Epithelial cell of esophagus (primary cell): ENCODE measurements at places on chromosomes 4 and X.

DNA sequence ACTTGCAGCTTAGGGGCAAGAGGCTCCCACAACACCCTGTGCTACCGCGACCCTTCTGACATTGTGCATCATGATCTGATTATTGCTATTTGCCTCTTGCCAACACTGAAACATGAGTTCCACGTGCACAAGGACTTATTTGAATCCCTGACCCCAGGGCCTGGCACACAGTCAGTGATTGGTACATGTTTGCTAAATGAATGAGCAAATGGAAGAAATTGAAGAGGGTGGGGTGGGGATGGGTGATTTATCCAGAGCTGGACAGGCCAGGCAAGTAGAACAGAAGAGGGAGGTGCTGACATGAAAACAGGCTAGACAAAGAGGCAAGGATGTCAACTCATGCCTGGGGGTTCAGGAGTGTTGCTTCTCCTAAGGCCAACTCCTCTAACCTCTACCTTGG, 24.9 kb upstream of the RPL39 start:
- DNase-seq, result peak; percentile 30

DNA sequence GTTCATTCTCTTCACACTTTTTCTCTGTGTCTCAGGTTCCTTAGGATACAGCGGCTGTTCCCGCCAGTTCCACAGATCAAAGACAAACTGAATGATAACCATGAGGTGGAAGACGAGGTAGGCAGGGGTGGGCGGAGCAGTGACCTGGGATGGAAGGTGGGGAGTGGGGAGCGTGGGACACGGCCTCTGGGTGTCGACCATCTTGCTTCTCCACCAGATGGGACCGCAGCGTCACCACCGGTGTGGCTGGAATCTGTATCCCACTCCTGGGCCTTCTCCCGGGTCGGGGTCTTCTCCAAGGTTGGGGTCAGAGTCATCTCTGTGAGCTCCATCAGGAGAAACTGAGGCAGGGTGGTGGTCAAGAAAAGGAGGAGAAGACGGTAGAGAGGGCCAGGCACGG, 31.2 kb upstream of the IL3RA start:
- no peak for DNase-seq

DNA sequence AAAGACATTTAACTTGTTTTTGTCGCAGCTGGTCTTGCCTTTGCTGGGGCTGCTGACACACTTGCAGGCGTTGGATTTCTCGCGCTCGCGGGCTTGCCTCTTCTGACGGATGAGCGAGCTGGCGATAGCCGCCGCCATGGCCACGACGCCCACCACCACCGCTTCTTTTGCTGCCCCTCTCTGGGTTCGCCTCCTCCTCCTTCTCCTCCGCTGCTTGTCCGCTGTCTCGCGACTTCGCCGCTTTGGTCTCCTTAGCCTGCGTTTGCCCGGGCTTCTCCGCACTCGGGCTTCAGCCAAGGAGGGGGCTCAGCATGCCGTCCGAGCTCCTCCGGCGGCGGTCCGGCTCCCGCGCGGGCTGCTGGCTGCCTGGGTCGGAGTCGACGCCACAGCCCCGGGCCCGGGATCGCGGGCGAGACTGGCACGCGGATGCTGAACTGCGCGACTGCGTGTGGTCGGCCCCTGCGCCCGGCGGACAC, 613 bp downstream of the FGF13 start:
- no peak for DNase-seq

GRCh38 chrX:12975670-12975965, 708 bp downstream of the TMSB4X start:
- DNase-seq, result no peak

GRCh38 chr4:22430626-22431025, 85.2 kb downstream of the ADGRA3 start:
- no peak for DNase-seq

DNA sequence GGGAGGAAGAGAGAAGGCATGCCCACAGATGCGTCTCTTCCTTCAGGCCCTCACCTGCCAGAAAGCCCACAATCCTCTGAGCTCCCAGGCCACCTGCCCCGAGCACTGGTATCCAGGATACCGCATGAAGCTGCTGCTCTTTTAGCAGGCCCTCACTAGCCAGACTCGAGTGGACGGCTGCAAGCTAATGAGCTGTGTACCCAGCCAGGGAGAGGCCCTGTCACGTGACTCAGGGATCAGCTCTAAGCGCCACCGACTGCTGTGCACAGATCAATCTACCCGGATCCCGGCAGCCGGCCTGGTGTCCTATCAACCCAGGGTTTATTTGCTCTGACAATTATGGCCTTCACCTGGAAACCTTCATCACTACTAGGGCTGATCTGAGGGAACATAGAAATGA, 39.0 kb downstream of the BCOR start:
- DNase-seq, result no peak

GRCh38 chr4:3250438-3250955, 1.5 kb downstream of the MSANTD1 start:
- DNase-seq, result no peak

DNA sequence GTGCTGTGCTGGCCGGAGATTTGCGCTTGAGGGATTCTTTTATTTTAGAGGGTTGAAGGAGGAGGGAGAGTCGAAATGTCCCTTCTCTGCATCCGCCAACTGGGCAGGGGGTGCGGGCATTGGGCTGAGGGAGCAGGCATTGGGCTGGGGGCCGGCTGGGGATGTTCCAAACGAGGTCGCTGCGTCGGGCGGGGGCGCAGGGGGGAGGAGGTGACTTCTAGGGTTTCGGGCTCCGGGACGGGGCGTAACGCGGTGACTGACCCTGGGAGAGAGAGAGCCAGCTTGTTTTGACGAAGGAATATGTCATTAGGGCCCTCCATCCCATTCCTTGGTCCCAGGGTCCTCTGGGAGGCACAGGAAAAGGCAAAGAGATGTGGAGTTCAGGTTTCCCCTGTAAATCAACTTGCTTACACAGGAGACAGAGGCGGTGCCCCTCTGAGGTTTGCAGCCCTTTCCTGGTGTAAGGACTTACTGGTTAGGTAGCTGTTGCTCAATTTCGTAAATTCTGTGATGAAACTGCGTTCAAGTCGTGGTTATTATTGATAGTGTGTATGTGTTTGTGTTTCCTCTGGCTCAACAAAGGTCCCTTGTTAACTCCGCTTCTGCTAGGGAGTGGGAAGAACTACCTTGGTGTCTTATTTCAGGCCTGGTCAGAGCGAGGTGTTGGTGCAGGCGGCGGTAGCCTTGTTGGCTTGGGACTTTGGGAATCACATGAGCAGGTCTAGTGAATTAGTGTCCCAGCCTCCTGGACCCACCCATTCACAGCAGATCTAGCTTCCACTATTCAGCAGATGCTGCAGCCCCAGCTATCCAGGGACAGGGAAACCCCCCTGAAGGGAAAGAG, 716 bp downstream of the FHIP1A start:
- DNase-seq, result peak; percentile 93

GRCh38 chrX:138871739-138872138, 160.2 kb upstream of the FGF13 start:
- DNase-seq, result no peak

GRCh38 chrX:16718824-16719333, 533 bp upstream of the SYAP1 start:
- no peak for DNase-seq

DNA sequence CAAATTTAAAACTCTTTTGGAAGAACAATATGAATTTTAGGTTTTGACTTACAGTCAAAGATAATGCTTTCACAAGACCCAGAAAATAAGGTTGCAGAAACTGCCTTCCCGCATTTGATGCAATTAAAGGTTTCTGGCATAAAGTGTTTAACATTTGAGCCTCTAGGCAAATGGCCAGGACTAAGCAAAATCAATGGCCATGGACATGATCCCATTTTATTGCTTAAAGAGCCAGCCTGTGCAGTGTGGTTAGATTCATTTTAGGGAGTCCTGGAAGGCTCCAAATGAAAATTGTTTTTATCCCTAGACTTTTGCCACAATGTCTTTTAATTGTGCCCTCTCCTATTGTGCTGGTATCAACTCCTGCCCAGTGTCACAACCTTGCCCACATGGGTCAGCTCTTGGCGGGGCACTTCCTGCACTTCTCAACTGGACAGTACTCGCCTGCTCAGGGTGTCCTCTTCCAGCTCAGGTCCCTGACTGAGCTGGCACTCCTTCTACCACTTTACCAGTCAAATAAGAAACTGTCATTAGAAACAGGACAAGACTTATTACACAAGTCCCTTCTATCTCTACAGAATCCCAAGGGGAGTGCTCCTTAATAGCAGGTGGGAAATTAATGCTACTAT, 208.4 kb upstream of the NPY2R start:
- no peak for DNase-seq

- peak; percentile 63 for DNase-seq
These were observed 429.9 kb downstream of the AFF2 start for GRCh38 chrX:148930206-148930729.

DNA sequence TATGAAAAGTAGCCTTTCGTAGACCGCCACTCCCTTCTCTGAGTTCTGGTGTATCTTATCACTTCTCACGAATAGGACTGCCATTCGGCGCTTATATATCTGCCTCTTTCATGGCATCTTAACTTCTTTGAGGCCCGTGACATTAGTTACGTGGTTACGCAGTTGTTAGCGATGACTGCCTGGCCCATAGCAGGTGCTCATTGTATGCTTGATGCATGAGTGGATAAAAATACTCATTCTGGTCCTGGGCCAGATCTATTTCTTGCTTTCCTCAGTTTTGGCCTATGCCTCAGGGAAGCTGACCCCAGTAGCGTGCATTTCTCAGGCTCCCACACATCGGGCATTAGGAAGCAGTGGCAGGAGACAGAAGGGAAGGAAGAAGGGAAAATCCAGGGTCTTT, 60.7 kb upstream of the PITX2 start:
- no peak for DNase-seq

- DNase-seq, result no peak
These were observed 1.0 kb downstream of the GPR50 start for GRCh38 chrX:151177141-151178027.

DNA sequence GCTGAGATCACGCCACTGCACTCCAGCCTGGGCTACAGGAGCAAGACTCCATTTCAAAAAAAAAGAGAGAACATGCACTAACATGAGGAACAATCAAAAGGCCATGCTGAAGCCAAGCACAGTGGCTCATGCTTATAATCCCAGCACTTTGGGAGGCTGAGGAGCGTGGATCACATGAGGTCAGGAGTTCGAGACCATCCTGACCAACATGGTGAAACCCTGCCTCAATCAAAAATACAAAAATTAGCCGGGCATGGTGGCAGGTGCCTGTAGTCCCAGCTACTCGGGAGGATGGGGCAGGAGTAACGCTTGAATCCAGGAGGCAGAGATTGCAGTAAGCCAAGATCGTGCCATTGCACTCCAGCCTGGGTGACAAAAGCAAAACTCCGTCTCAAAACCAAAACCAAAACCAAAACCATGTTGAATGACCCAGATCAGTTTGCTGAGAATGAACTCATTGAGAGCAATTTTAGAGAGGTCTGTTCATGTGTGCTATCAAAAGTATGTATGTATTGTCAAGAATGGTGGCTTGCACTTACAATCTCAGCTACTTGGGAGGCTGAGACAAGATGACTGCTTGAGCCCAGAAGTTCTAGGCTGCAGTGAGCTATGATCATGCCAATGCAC, 44.8 kb downstream of the PDS5A start:
- DNase-seq, result no peak

DNA sequence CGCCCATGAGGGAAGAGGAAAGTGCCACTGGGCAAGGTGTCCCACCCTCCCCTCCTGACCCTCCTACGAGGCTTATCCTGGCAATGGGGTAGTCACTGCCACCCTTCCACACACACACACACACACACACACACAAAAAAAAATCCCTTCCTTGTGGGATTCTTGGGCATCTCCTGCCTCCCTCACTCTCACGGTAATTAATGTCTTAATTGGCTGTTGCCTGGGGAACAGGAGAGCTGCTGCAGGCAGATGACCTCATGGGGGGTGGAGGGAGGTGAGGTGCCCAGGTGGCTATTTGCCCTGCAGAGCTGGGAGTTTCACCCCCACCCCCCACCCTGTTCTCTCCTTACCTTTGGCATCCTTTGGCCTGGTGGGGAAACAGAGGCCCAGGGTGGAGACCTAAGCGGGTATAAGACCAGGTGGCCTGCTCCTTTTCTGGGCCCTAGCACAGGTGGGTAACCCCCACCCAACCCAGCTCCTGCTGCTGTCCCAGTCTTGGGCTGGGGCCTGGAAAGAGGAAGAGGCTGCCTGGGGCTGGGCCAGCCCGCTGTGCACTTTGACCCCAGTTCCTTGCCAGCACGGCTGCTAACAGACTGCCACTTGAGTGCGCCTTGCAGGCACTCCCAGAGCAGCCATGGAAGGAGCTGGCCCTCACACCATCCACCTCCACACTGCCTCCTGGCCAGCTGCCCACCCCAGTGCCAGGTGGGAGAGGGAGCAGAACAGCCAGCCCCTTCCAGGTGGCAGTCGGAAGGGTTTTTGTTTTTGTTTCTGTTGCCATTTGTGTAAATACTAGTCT, 12.6 kb downstream of the EFNB1 start:
- DNase-seq, result no peak
